ENCODE measurements at places on chromosomes 1 and 21.

DNA sequence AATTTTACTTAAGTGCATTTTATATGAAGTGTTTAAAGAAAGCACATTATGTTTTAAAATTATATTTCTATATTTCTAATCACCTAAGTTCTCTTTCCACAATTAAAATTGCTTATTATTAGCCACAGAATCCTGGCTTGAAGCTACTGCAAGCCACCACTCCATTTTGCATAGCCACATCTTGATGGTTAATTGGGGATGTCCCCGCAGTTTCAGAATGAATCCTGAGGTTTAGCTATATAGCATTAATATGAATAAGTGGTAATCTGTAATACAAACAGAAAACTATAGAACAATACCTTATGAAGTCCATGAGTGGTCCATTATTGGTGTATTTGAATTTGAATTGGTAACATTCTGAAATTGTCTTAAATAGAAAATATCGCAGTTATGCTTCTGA is 11.6 kb upstream of the GOLPH3L start:
- DNase-seq, result no peak

DNA sequence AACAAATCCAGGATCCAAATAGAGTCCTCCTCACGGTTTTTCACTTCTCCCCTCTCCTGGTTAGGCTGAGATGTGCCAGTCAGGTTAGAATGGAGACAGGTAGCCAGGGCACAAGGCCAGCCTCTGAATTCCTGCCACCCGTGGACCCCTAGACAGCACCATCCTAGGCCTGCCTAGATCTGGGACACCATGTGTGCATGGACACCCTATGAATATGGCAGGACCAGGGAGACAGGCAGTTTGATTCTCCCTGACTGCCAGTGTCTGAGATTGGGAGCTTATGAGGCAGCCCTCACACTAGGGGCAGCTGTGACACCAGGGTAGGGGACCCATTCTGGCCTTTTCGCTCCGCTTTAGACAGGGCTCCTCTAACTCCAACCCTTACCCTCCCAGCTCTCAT is 7.5 kb downstream of the AVPR1B start:
- no peak for DNase-seq

DNA sequence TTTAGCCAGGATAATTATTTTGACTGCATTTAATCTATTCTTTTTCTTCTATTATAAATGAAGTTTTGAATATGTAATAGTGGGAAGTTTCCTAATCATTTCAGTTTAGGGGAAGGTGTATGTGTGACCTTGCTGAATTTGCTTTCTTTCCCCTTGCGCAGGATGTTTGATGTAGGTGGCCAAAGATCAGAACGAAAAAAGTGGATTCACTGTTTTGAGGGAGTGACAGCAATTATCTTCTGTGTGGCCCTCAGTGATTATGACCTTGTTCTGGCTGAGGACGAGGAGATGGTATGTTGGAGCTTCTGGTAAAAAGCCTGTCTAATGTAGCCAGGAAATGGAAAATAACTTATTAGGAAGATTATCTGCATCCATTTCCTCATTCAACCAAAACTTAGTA is 33.4 kb downstream of the GNAT2 start:
- no peak for DNase-seq

DNA sequence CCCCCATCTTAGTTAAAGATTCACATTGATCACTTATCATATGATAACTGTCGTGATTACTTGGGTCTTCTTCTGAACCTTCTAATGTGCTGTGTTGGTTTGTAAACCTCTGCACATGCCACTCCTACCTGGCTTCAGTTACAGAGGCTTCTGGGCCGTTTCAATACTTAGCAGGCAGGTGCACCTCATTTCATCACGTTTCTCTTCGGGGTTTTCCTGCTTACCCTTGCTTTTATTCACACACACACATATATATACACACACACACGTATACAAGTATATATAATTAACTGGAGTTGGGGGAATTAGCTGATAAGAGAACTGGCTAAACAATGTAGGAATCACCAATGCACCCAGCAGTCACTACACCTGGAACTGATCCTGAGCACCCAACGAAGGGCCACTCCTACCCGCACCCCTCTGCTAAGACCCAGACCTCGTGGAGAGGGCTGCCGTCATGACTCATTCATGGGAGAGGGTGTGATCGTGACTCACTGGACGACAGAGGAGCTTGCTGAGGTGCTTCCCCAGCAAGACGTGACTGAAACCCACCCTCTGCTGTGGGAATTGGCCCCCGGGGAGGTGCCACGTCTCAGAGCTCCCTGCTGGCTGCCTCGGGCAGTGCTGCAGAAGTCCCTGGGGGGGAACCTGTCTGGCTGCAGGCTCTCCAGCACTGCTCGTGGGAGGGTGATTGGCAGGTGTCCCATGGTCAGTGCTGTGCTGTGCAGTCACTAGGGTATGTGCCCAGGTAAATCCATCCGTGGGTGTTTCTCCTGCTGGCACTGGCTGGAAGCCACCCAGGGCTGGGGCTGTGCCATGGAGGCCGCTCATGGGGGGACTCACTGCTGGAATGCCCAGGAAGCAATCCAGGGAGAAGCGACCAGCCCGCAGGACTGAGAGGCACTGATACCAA is 166.6 kb downstream of the DYRK1A start:
- peak; percentile 70 for DNase-seq

DNA sequence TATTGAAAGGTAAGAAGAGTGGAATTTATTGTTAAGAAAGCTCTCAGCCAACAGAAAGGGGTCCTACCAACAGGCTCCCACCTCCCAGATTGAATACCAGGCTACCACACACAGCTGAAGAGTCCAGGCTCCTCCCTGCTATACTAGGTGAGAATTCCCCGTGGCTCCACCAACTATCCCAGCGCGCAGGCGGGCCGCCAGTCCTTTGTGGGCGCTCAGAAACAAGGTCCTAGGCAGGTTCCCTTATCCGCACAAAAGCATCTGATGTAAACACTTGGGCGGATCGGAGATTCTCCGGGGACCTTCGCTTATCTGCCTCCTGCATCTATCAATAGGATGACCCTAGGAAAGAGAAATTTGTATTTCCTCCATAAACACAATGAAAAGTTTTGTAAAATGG is 423.9 kb upstream of the ADGRL4 start:
- no peak for DNase-seq

GRCh38 chr1:204672482-204673121 is 12.9 kb downstream of the LRRN2 start:
- no peak for DNase-seq

All from EL (cell line).